Left ventricle myocardium inferior (tissue), 1 donor: ENCODE measurements at places on chromosomes 13 and 19.

DNA sequence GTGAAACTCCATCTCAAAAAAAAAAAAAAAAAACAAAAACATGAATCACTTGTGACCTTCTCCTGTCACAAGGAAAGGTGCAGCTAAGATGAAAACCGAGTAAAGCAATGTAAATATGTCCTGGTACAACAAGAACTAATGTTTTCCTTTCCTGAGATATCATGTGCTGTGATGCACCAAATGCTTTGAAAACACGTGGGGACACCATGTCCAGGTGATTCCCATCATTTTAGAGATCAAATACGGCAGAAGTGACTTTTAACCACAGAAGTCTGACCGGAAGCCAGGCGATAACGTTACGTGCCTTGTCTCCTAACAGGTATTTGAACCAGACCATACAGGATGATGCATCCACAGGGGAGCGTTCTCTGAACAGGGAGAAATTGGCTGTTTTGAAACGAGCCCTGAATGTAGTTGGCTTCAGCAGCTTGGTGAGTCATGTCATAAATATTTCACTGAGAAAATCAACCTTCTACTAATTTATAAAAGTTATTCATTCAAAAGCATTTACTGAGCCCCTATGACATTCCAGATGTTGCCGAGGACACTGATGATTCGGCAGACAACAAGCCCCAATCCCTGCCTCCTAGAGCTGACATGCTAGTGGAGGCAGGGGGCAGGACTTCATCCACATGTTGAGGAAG is 328.1 kb downstream of the MYO16 start:
- DNase-seq = no peak

DNA sequence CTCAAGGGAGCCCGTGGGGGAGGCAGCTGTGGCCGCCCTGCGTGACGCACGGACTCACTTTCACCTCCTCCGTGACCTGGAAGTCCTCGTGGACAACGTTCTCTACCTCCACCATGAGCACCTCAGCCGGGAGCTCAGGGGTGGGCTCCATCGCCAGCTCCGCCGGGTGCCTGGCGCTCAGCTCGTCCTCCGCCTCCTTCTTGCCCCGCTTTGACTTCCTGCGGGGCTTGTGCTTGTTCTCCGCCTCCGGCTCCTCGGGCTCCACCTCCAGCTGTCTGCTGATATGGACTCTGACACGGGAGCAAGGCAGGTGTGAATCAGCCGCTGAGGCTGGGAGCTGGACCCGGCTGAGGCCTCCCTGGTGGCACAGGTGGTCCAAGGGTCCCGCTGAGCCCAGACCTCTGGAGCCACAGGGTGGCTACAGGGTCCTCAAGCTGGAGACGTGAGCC is 8.2 kb downstream of the LONP1 start:
- DNase-seq = no peak

- DNase-seq = no peak
Observed at GRCh38 chr13:22375151-22375550, 704.3 kb downstream of the FGF9 start.

DNA sequence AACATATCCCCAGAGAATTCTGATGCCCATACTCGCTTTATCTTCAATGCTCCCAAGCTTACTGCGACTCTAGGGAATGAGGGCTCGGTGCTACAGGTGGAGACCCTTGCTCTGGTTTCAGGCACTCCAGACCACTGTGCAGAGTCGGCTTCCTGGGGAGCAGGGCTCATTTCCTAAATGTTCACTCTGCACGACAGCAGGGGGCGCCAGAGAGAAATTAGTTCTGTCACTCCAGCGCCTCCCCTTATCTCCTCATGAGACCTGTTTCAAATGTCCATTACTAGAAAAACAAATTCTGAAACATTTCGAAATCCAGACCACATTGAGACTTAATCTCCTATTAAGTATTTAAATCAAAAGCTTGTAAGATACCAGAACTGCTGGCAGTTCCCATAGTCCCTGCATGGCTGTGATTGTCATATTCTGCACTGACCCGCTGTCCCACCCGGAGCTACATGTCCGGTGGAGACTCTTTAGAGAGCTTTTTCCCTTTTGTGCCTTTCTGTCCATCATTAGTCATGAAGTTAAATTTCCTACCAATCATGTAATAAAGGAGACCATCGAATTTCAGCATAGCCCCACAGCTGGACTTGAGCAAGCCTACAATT is 22.4 kb downstream of the EPSTI1 start:
- peak; percentile 82 for DNase-seq

GRCh38 chr13:36770741-36771140 is 48.3 kb upstream of the RFXAP start:
- DNase-seq = no peak
